Lower lobe of right lung (tissue), 2 donors: ENCODE measurements at places on chromosomes 11 and 22. TPM values are rescaled to one million over a fixed set of nuclear protein-coding genes. Genes with fewer than 3 reads are reported as not detected.

DNA sequence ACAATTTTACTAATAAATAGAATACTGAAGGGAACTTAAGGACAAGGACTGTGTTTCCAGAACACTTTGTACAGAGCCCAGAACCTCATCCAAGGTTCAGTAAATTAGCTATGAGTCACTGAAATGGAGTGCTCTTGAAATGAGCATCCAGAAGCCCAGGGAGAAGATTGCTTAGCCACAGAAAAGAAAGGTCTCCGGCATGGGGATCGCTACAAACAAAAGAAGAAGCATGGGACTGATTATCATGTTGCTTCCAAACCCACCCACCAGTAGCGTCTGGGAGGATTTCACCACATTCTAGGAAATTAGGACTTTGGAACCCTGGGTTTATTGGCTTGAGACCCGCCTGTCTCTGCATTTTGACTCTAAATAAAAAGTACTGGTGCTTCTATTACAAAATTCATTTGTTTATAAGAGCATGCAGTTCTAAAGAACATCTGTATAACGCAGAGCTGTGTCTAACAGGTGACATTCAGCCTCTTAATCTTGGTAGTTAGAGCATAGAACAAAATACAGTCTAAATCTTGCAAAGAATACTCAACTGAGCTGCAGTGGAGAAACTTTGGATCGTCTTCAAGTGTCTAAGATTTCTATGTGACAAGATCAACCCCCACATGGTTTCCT lies 35.9 kb upstream of the SESN3 start:
- no peak for DNase-seq

- DNase-seq = no peak
Observed at GRCh38 chr11:19715373-19715772, 2.7 kb downstream of the NAV2 start.

DNA sequence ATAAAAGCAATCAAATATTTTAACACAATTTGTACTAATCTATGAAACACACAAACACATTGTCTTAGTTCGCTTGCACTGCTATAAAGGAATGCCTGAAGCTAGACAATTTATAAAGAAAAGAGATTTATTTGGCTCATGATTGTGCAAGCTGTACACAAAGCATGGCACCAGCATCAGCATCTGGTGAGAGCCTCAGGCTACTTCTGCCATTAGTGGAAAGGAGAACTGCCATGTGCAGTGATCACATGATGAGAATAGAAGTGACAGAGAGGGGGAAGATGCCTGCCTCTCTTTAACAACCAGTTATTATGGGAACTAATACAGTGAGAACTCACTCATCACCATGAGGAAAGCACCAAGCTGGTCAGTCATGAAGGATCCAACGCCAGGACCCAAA lies 105.1 kb downstream of the GUCY1A2 start:
- DNase-seq = no peak

DNA sequence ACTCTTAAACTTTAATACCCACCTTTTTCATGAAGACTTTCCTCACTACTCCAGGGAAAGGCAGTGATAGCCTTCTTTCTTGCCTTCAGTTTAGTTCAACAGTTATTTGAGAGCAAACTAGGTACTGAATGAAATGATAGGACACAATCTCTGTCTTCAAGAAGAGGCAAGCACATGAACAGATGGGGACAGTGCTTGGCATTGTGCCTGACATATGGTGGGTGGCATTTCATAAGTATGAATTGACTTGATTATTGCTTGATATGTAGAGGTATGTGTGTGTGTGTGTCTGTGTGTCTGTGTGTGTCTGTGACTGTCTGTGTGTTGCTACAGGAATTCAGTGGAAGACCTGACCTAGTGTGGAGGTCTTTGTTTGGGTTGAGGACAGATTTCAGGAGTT lies 504.1 kb downstream of the NELL1 start:
- DNase-seq = no peak

DNA sequence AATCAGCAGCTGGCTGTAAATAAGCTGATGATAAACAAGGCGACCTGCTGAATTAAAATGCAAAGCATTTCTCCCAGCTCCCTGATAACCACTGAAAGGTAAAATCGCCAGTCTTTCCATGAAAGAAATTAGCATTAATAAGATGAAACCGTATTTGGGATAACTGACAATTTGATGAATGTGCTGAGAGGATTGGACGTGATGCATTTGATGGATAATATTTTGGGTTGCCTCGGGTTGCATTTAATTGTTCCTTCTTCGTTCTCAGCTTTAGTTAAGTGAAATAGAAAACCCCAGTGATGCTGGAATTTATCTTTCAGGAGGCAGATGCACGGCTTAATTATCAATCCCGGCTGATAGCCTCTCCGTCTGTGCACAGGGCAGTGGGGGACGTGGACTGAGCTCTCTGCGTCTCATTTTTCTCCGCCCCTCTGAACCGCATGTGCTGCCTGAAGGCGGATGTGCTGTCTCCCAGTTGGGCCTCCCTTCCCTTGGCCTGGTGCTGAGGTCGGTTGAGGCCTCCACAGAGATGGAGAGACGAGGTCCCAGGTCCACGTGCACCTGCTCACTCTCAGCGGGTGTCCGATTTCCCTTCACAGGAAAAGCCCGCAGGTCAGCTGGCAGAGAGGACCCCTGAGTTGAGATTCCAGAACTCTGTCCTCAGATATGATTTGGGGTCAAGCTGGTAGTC lies 846.2 kb downstream of the BRD1 start:
- DNase-seq = no peak

The ALKBH8 gene
- total RNA-seq = 8.5 TPM

The ASRGL1 gene
- total RNA-seq = 39.7 TPM
